AG10803 (cell line): ENCODE measurements at places on chromosomes 13 and 19.

DNA sequence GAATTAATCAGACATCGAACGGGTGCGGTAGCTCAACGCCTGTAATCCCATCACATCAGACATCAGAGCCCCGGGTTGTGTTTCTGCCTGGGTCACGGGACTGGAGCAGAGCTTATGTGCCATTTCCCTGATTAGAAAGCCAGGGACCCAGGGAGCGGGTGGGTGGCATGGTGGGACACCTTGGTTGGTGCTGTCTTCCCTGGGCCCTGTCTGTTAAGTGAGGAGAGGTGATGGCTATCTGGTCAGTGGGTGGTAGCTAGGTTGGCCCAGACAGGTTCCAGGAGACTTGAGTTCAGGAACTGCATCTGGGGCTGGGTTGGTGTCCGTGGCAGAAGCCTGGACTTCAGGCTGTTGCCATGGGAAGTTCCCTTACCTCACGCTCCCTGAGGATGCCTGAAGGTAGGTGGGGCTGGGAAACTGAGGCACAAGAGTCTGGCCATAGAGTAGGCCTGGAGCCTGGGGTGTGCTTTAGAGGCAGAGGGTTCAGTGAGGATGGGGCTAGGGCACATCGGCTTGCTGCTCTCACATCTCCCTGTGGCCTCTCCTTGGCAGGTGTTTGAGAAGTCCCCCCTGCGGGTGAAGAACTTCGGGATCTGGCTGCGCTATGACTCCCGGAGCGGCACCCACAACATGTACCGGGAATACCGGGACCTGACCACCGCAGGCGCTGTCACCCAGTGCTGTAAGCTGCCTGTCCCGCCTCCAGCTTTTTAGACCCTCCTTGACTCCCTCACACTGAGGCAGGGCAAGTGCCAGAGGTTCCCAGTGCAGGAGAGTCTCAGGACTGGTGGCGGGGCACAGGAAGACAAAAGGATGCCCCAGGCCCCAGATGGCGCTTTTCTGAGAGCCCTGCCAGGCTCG lies 2.1 kb downstream of the RPL18A start:
- no peak for DNase-seq

DNA sequence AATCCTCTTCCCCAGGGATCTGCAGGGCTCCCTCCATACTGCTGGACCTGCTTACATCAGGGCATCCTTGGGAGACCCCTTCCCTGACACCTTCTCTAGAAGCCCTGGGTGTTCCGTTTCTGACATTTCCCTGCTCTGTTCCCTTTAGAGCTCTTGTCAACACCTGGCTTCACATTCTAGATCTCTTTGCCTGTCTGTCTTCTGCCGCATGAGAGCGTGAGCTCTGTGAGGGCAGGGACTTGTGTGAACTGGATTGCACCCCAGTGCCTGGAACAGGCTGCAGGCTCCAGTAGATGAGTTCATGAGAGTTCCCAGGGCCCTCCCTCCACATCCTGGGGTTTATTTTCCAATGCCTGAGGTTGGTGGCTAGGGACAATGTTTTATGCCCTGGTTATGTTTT lies 651 bp downstream of the CEACAM7 start:
- no peak for DNase-seq

DNA sequence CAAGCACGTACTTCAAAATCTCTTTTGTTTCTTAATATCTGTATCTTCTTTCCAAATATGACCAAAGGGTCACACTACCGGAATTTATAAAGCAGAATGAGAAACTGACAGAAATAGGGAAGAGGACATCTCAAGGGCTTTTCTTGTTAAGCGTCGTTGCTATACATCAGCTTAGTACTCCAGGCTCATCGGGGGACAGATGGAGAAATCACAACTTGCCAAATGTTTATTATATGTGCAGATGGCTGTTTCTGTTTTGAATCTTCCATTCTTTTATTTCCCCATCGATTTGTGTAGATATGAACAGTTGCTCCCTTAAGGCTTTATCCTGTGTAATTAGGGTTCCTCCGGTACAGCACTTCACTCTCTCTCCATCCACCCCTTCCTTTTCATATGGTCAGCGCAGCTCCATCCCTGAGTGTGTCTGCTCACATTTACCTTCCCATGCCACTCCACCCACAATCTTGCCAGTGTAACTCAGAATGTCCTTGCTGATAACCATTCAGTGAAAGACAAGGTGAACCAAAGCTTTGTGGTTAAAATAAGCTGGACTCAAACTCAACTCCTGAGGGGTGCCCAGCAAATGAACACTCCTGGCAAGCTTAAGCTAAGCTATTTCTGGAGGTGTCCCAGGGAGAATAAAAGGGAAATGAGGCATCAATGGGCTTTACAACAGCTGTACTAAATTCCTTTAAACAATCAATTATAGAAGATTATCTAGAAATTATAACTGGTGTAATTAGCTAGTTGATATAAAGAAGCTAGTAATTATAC lies 51.3 kb downstream of the TBC1D4 start:
- DNase-seq = no peak

- no peak for DNase-seq
Observed at GRCh38 chr19:3058009-3058820, 4.1 kb downstream of the TLE5 start.

- DNase-seq = no peak
Observed at GRCh38 chr13:97015661-97016350, 21.5 kb upstream of the OXGR1 start.

GRCh38 chr13:113573065-113573464 lies 11.5 kb upstream of the TFDP1 start:
- no peak for DNase-seq

GRCh38 chr13:114318624-114319023 lies 4.3 kb downstream of the CHAMP1 start:
- DNase-seq = no peak

- peak; percentile 74 for DNase-seq
Observed at GRCh38 chr19:51808333-51808986, 13.5 kb downstream of the FPR3 start.

GRCh38 chr13:31920727-31921100 lies 110.9 kb upstream of the FRY start:
- no peak for DNase-seq

DNA sequence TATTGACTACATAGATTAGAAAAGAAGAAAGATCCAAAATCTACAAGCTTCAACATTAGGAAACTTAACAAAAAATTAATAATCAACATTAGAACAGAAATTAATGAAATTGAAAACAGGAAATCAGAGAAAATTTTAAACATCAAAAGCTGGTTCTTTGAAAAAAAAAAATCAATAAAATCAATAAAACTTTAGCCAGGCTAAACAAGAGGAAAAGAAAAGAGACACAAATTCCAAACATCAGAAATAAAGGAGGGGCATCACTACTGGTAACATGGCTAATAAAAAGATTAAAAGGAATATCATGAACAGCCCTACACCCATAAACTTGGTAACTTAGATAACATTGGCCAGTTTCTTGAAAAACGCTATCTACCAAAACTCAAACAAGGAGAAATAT lies 110.2 kb downstream of the ATP11A start:
- no peak for DNase-seq

GRCh38 chr13:99630269-99630898 lies 129.1 kb downstream of the TM9SF2 start:
- no peak for DNase-seq

DNA sequence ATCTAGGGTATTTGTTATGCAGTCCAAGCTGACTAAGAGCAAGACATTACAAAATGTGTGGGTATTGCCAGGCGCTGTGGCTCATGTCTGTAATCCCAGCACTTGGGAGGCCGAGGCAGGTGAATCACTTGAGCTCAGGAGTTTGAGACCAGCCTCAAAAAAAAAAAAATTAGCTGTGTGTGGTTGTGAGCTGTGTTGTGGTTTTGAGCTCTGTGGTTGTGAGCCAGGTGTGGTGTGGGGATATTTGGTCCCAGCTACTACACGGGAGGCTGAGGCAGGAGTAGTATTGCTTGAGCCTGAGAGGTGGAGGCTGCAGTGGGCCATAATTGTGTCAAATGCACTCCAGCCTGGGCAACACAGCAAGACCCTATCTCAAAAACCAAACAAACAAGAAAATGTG lies 5.6 kb upstream of the KEAP1 start:
- DNase-seq = no peak

- no peak for DNase-seq
Observed at GRCh38 chr13:21117104-21117809, 55.9 kb upstream of the LATS2 start.

- DNase-seq = peak; percentile 57
Observed at GRCh38 chr19:19540064-19540714, 2.1 kb downstream of the CILP2 start.

DNA sequence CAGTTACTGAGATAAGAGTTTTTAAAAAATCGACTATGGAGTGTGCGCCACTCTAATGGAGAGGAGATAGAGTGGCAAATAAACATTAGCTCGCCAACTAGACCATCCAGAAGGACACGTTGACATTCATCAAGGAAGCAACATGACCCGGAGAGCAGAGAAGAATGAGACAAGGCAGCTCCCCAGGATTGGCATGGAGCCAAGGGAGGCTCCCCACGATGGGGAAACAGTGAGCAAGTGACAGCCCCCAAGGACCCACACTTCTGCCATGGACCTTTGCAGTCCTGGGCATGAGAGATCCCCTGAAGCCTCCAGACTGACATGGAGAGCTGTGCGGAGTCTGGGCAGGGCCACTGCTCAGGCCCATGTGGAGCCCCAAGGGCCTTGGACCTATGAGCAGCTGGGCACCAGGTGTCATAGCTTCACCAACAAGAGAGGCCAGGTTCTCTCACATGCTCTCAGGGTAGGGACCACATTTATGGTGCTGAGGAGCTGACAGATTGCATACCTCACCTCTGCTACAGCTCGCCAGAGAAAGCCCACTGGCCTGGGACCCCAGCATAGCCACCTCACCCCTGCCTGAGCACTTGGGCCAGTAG lies 6.7 kb downstream of the SIGLEC6 start:
- DNase-seq = no peak

DNA sequence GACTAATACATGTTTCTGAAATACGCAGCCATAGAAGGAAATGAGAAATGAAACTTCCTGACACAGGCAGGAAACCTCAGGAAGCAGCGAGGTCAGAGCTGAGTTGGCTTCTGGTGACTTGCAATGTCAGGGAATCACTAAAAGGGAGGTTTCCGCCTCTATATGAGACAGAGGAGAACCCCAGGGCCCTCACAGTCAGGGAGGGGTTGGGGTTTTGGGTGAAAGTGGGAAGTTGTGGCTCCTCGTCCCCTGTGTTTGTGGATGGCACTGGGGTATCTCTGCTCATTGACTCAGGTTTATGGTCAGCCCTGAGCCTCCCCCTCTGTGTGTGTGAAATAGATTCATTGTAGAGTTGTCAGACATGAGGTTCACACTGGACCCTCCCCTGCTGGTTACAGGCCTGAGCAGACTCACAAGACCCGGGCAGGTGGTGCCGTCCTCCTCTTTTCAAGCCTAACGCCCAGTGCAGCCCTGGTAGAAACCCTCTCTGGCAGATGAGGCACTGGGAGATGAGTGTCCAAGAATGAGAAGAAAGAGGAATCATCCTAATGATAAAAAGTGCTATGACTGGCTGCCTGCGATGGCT lies 5.5 kb upstream of the LILRA6 start:
- DNase-seq = no peak

GRCh38 chr13:23656637-23657371 lies 86.6 kb downstream of the TNFRSF19 start:
- peak; percentile 73 for DNase-seq

DNA sequence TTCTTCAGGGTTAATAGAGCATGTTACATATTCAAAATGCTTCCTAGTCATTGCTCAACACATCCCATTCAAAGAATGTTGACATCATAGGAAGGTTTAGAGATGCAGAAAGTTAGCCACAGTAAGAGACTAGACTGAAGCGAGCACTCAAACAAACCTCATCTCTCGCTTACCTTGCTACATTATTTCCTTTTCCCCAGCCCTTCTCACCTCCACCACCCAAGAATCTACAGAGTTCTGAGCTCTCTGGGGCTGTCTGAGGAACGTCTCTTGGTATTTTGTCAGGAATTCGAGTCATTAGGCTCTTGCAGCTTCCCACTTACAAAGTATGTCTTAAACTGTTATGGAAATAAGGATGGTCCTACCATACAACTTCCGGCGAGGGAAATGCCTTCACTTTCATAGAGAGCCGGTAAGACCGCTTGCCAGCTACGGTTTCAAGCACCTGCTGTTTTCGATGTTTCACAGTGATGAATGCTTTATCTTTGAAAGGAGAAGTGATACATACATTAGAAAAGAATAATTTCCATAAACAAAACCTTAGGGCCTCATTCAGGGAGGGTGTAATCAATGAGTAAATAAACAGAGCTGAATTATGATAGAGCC lies 65.1 kb downstream of the FLT1 start:
- DNase-seq = peak; percentile 35

GRCh38 chr19:6868351-6868750 lies 19.0 kb upstream of the ADGRE1 start:
- DNase-seq = no peak

DNA sequence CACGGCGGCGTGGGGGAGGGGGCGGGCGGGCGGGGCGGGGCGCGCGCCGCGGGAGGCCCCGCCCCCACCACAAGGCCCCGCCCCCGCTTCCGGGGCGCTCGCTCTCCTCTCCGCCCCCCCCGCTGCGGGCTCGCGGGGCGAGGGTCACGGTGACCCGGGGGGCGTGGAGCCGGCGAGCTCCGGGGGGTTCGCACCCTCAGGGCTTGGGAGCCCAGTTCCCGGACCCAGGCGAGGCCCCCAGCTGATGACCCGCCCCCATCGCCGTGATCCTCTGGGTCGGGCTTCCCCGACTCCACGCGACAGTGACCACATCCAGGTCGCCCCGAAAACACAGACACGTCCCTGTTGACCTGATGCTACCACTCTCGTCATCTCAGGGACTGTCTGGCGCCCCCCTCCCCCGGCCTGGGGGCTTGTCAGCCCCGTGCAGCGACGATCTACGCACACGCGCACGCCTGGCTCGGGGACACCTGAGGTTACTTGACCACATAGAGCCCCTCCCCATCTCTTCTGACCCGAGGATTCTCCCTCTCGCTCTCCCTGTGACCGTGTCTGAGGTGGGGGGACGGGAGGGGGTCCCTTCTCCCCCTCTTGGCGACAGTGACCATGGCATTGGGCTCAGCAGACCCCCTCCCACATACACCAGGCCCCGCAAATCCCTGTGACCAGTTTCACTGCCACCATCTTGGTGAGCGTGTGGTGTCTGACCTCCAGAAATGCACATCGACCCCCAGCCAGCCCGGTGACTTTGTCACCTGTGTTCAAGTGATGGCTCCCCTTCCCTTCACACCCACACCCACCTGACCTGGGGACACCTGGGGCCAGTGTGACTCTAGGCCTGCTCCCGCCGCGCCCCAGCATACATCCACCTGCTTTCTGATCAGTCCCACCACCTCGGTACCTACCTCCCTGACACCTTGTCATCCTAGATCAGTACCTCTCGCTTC lies 670 bp downstream of the MAP2K7 start:
- no peak for DNase-seq

- peak; percentile 19 for DNase-seq
Observed at GRCh38 chr19:39474139-39474620, 6.5 kb upstream of the TIMM50 start.

DNA sequence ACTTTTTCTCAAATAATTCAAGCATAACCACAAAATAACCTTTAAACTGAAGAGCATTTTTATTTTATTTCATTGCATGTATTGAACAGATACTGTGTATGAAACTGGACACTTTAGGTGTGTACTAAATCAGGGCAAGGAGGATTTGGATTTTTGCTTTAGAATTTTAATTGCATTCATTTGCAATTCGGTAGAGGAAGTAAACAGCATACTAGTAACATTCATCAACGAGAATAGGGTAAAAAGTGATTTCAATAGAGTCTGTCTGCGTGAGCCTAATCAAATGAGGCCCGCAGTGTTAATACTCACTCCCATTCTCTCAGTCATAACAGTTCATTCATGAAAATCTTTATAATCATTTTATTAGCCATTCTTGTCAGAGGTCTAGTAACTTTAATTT lies 200.2 kb downstream of the SPRY2 start:
- no peak for DNase-seq
